ENCODE measurements at places on chromosomes 4 and X.

DNA sequence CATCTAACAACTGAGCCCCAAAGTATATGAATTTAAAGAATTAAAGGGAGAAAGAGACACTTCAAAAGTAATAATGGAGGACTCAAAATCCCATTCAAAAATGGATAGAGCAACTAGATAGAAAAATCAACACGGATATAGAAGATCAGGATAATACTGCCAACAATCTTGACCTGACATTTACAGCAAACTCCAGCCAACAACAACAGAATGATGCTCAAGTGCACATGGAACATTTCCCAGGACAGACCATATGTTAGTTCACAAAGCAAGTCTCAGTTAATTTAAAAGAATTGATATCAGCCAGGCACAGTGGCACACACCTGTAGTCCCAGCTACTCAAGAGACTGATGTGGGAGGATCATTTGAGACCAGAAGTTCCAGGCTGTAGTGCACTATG is 72.0 kb upstream of the SMARCAD1 start:
- DNase-seq: no peak

GRCh38 chr4:147923854-147924253 is 192.0 kb downstream of the ARHGAP10 start:
- no peak for DNase-seq

- no peak for DNase-seq
Measured at GRCh38 chr4:145298885-145299284, 118.5 kb upstream of the OTUD4 start.

DNA sequence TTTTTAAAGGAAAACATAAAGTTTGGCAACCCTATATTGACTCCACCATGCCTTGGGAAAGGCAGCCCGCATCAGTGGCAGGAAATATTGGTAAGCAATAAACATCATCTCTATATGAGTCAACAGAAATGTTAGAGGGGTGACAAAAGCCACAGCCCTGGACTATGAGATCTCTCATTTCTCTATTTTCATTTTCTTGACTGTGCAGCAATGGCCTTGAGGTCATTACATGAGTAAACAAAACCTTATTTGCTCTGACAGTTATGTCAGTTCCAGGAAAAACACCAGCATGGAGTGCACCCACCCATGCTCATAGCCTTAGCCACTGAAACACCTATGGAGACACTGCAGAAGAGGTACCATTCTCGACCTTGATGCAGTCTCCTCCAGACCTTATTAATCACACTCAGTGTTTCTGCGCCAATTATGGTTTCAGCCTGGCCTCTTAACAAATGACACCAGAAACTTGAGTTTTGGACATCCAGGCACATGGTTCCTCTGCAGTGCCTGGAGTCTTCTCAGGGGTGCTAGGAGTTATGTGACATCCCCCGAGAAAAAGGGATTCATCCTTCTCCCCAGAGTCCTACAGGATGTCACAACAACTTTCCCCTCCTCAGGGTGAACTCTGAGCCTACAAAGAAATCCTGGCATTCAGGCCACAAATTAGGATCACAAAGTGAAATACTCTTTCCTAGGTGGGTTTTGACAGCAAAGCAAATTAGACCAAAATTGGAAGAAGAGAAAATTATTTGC is 16.0 kb upstream of the HPGD start:
- no peak for DNase-seq

- no peak for DNase-seq
Measured at GRCh38 chr4:26873391-26874026, 12.9 kb downstream of the STIM2 start.

DNA sequence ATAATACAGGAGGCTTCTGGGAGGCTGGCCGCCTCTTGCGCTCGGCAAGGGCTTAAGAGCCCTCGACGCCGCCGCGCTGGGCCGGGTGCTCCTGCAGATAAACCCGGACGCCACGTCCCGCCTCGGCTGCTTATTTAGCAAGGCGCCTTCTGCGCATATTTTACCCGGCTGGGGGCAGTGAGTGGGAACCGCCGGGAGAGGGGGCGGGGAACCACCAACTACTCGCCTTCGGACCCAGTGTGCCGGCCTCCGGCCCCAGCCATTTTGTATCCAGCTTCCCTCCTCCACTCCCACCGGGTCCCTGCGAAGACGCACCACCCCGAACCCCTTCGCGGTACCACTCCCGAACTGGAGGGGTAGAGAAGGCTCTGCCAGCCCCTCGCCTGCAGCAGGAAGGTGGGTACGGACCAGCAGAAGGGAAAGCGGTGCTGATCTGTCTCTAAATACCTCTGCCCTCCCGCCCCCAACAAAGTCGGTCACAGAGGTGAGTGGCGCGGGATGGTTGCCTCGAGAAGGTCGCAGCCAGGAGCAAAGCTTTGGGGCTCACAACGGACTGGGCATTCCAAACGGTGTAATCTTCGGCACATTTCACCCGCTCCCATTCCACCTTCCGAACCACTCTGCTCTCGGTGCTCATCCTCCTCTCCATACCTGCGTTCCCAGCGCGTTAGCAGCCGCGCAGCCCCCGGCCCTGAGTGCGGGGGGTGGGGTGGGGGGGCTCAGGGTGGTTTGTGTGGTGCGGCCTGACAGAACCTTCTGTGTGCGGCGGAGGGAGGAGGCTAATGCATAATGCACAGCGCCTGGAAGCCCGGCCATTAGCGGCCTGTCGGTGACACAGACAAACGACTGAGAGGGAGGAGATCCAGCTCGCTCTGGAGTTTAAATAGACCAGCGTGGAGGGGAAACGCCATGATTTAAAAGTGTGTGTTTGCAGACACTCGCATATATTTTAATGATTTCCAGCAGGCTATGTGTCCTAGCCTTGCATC is 4.9 kb upstream of the BCOR start:
- DNase-seq: no peak

DNA sequence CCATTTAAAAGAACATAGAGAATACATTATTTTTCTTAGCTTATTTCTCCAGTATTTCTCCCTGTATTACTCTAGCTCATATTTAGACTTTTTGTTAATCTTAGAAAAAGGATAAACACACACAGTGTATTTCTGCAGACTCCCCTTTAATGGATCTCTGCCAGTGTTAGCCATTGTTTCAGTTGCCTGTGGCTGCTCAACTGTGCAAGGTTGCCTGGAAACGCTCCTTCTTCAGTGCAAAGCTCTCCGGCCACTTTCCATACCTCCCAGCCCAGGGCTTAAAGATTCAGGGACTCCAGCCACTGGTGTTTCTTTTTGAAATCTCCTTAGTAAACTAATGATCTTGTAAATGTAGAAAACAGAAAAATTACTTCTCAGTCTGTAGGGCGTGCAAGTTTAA is 104.9 kb downstream of the SLIT2 start:
- no peak for DNase-seq

- DNase-seq: no peak
Measured at GRCh38 chr4:67451464-67451863, 93.8 kb downstream of the CENPC start.

DNA sequence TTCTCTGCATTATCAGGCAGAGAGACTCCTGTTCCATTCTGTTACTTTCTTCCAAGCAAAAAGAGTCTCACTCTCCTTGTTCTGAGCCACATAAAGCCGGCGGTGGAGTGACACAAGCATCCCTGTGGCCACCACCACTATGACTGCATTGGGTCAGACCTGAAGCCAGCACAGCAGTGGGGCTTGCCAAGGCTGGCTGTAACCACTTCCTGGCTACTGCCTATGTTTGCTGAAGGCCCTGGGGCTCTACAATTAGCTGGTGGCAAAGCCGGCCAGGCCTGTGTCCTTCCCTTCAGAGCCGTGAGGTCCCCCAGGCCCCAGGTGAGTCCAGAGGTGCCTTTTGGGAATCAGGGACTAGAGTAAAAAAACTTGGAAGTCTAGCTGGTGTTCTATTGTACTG is 31.8 kb downstream of the PLAC8 start:
- DNase-seq: no peak

DNA sequence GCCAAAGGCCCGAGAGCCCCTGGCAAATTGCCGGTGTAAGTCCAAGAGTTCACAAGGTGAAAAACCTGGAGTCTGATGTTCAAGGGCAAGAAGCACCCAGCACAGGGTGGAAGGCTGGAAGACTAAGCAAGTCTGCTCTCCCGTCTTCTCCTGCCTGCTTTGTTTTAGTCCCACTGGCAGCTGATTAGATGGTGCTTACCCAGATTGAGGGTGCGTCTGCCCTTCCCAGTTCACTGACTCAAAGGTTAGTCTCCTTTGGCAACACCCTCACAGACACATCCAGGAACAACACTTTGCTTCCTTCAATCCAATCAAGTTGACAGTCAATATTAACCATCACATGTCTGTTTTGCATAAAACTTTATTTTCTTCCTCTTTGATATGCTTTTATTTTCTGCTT is 157.4 kb downstream of the HS3ST1 start:
- DNase-seq: no peak

DNA sequence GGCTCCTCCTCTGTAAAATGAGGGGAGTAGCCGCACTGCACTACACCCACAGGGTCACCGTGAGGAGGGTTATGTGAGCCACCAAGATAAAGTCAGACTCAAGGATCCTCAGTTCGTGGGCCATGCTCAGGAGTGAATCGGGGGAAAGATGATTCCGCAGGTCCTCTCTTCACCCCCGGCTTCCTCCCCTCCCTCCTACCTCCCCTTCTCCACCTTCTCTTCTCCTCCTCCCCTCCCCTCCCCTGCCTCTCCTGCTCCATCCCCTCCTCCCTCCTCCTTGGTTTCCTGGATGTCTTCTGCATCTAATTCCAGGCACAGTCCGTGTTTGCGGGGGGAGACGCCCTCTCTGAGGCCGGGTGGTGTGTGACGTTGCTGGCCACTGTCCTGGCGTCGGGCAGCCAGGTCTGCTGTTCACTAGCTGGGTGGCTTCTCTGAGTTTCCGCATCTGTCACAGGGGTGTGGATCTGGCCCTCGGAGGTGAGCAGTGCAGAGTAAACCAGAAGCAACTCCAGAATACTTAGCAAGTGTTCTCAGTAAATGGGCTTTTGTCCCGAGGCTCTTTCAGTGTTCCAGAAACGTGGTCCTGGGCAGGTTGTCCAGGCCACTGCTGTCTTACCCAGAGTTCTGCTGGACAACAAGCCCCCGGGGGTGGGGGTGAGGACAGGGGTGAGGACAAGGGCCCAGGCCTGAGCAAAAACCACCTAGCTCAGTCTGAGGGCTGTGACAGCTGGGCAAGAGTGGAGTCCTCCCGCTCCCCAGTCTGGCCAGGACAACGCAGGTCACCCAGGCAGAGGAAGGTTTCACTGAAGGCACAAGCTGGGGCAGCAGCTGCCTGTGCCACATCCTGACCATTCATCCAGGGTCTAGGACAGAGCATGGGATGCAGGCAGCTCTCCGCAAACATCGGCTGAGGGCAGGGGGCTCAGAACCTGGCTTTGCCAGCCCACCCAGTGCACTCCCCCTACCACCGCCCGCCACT is 92.4 kb downstream of the PPP2R2C start:
- no peak for DNase-seq

- no peak for DNase-seq
Measured at GRCh38 chr4:8910822-8911315, 39.2 kb upstream of the HMX1 start.

DNA sequence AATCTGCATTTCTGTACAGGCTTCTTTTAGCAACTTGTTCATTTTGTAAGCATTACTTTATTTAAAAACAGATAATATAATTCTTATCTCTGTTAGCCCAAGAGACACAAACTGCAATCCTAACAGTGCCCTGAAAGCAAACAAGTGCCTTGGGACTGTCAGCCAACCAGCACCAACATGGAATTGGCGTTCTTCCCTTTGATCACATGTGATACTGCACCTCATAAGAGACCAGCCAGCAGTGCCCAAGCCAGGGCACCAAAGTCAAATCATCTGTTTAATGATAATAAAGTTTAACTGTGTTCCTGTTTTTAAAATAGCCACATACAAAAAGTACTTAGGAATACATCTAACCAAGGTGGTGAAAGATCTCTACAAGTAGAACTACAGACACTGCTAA is 223.2 kb downstream of the PRDM5 start:
- DNase-seq: no peak

DNA sequence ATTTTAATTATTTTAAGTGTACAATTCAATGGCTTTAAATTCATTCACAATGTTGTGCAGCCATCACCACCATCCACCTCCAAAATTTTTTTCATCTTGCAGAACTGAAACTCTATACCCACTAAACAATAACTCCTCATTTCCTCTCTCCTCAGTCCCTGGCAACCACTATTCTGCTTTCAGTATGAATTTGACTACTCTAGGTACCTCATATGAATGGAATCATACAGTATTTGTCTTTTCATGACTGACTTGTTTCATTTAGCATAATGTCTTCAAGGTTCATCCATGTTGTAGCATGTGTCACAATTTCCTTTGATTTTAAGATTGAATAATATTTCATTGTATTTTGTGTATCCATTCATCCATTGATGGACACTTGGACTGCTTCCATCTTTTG is 46.9 kb downstream of the KIF4A start:
- DNase-seq: no peak

- DNase-seq: no peak
Measured at GRCh38 chrX:30885136-30885535, 3.9 kb downstream of the TAB3 start.

GRCh38 chr4:1451752-1452122 is 45.5 kb upstream of the NKX1-1 start:
- DNase-seq: no peak

GRCh38 chr4:65665771-65666523 is 4.3 kb downstream of the EPHA5 start:
- no peak for DNase-seq

DNA sequence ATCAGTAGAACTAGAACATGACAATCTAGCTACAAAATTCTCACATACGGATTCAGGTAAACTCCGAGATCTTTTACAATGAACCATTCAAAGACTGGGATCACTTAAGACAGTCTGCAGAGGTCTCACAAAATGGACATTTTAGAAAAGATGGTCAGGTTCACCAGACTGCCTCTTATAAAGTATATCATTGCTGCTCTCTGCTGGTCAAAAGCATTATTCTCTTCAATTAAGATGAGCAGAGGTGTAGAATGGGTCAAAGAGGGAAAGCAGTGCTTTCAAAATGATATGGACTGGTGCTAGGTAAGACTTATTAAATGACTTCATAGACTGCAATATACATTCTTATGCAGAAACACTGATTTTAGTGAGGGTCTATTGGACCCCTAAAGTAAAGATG is 434.7 kb downstream of the PACRGL start:
- no peak for DNase-seq

DNA sequence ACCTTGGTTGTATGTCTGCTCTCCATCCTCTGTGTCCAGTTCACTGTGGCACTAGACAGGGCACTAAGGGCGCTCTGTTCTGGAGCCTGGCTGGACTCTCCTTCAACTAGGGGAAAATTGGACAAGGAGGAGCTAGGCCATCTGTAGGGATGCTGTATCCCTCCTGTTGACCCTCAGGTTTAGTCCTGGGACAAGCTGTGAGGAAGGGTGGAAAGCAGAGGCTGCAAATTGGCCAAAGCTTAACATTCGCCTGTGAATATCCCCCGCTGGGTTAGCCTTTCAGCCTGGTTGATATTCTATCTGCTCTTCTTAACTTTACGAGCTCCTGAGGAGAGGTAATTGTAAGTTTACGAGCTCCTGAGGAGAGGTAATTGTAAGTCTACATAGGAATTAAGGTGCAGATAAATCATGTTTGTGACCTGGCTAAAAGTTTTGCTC is 64.4 kb upstream of the ENPEP start:
- DNase-seq: no peak

DNA sequence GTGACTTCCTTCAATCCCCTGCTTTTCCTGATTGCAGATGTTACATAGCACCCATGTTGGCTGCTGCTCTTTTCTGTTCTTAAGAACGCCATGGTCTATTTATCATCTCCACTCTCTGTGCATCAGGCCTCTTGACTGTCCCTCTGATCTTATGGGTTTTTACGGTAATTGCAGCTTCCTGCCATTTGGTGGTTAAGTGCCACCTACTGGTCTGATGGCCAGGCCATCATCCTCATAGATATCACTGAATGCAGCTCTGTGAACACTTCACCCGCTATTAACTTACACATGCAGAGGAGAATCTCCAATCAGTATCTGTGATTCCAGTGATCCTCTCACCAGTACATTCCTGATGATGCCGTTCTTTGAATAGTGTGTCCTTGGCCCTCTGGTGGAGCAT is 382.4 kb downstream of the TRAM1L1 start:
- DNase-seq: no peak

Measured in stimulated activated CD4-positive, alpha-beta T cell treated with anti-CD3 and anti-CD28 coated beads, Interleukin-4, amount 100 ng/mL, for 1 hour (primary cell).